ENCODE measurements at places on chromosomes 5 and 9.

DNA sequence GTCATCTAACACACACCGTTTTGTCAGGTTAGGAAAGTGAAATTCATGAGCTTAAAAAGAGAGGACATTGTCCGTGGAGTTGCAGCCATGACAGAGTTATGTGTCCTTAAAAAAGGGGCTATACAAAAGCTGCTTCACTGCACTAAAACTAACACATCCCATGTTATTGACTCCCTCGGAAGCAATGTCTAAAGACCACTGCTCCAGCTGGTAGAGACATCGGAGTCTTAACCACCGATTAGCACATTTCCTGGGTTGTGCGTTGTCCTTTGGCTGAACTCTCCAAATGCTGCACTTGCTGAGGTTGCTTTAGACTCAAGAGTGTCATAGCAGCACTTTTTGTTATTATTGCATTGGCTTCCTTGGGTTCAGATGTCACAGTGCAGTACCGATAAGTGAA, 128.3 kb upstream of the C9orf72 start:
- DNase-seq: no peak

GRCh38 chr9:119559986-119560385, 190.8 kb upstream of the BRINP1 start:
- DNase-seq: no peak

GRCh38 chr5:113164021-113164420, 187.4 kb downstream of the DCP2 start:
- DNase-seq: no peak

GRCh38 chr5:95411474-95411873, 20.3 kb downstream of the FAM81B start:
- no peak for DNase-seq

- no peak for DNase-seq
Observed at GRCh38 chr9:14962193-14962882, 52.1 kb upstream of the FREM1 start.

All from stimulated activated CD4-positive, alpha-beta T cell treated with anti-CD3 and anti-CD28 coated beads, Interleukin-1b, Interleukin-23, amount 100 ng/mL, for 24 hours (primary cell).